ENCODE measurements at places on chromosomes 12 and 14.

GRCh38 chr12:65535946-65536345 lies 257.5 kb downstream of the MSRB3 start:
- no peak for DNase-seq

- no peak for DNase-seq
Measured at GRCh38 chr12:97640826-97641225, 178.2 kb downstream of the RMST start.

- no peak for DNase-seq
Measured at GRCh38 chr12:67819902-67820301, 169.3 kb upstream of the IFNG-AS1 start.

- DNase-seq: no peak
Measured at GRCh38 chr12:107058190-107058589, 35.2 kb downstream of the CRY1 start.

DNA sequence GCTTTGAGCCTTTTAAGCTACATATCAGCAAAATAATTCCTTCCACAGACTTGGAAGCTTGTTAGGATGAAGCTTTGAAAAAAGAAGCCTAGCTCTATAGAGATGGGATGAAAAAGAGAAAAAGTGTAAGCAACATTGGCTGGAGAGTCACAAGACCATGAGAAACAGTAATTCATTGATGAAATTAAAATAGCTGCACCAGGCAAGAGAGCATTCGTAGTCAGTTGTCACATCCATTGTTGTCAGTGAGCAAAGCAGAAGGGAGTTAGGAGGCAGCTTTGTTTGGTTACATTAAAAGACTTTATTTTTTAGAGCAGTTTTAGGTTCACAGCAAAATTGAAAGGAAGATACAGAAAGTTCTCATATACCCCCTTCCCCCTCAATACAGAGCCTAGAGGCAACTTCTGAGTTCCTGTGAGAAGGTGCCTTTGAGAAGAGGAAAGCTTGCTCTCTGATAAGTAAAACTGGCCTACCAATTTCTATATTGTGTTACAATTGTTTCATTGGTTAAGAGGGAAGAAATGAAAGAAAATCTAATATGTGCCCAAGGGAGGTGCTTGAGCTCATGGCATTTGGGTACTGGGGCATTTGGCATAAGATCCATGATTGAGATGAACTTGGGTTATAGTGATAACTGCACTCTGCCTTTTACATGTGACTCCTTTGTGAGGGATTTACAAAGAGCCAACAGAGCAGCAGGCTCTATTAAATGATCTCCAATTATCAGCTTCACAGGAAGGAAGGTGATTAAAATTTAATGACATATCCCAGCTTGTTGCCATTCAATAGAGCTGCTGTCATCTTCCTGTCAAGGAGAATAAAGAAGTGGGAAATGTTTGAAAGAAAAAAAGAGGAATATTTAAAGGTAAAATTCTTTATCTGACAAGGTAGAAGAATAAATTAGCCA lies 361.3 kb upstream of the TMTC1 start:
- DNase-seq: no peak

DNA sequence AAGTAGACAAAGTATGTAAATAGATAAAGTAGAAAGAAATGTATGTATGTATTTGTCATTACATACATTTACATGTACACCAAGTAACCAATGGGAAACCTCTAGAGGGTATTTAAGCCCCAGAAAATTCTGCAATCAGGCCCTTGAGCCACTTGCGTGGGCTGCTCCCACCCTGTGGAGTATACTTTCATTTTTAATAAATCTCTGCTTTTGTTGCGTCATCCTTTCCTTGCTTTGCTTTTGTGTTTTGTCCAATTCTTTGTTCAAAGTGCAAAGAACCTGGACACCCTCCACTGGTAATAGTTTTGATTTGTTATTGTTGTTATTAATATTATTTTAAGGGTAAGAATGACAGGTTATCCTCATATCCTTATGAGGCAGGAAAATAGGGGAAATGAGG lies 21.8 kb downstream of the CAPS2 start:
- no peak for DNase-seq

DNA sequence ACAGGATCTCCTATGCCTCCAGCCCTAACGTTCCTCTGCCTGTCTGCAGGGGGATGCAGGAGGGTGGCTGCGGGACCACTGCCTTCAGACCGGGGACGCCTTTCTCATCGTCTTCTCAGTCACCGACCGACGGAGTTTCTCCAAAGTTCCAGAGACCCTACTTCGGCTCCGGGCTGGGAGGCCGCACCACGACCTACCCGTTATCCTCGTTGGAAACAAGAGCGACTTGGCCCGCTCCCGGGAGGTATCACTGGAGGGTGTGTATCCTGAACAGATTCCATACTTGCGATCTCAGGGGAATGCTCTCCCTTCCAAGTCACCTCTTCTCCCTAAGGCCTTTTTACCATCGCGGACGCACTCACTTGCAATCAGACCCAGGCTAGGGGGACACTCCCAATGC lies 3.0 kb downstream of the REM2 start:
- DNase-seq: no peak

GRCh38 chr12:26247873-26248272 lies 52.5 kb downstream of the SSPN start:
- DNase-seq: no peak

Measured in cerebellar nuclear complex (tissue), 1 donor.